ENCODE measurements at places on chromosomes 5 and 9. TPM values are rescaled to one million over a fixed set of nuclear protein-coding genes. Genes with fewer than 3 reads are reported as not detected.

GRCh38 chr5:180467028-180467975 is 26.9 kb upstream of the CNOT6 start:
- no peaks in the 10 kb centered on the region for H3K36me3 ChIP-seq
- no peak overlapping the region for H3K4me3 ChIP-seq
- no peak for DNase-seq
- no peak overlapping the region for H3K27ac ChIP-seq
- H3K27me3 ChIP-seq: no peaks in the 10 kb centered on the region

- H3K27me3 ChIP-seq: no peaks in the 10 kb centered on the region
- H3K36me3 ChIP-seq: no peaks in the 10 kb centered on the region
- peak overlapping the region; percentile 77 for H3K4me3 ChIP-seq
- H3K27ac ChIP-seq: no peak overlapping the region
- peaks cover 29% of the 10 kb centered on the region for H3K4me1 ChIP-seq
- DNase-seq: no peak
These were observed 3.2 kb downstream of the STARD4 start for GRCh38 chr5:111509119-111509518.

The ZNF483 gene
- 8.0 TPM for polyA plus RNA-seq

The LURAP1L gene
- 0.68 TPM for polyA plus RNA-seq

The OBP2B gene
- not detected for polyA plus RNA-seq

The PDZD2 gene
- polyA plus RNA-seq: 8.3 TPM

Data from GM23338 (cell line).